ENCODE measurements at places on chromosomes 7 and 10. TPM values are rescaled to one million over a fixed set of nuclear protein-coding genes. Genes with fewer than 3 reads are reported as not detected.

The AP1S1 gene
- total RNA-seq, result 172 TPM

The TMEM236 gene
- total RNA-seq, result 0.38 TPM

The OIT3 gene
- 0.13 TPM for total RNA-seq

The GDF10 gene
- not detected for total RNA-seq

The THSD7A gene
- total RNA-seq, result 15.8 TPM

The KIAA1549 gene
- total RNA-seq, result 3.3 TPM

The CPN1 gene
- not detected for total RNA-seq

The HABP2 gene
- total RNA-seq, result not detected

The PILRA gene
- total RNA-seq, result not detected

The MRLN gene
- total RNA-seq, result not detected

The CHCHD2 gene
- 295 TPM for total RNA-seq

The SH3PXD2A gene
- total RNA-seq, result 2.6 TPM

The NPSR1 gene
- not detected for total RNA-seq

The AKR1C8 gene
- total RNA-seq, result not detected

The SFRP4 gene
- not detected for total RNA-seq

The CYP3A7 gene
- total RNA-seq, result not detected

The BAMBI gene
- 2.4 TPM for total RNA-seq

The KCP gene
- not detected for total RNA-seq

The LBX1 gene
- not detected for total RNA-seq

The AMPH gene
- not detected for total RNA-seq

The RINT1 gene
- total RNA-seq, result 9.9 TPM

The PDE1C gene
- total RNA-seq, result 0.13 TPM

The TFEC gene
- 0.89 TPM for total RNA-seq

The PGAM2 gene
- total RNA-seq, result not detected

The NPC1L1 gene
- not detected for total RNA-seq

Data from dermis microvascular lymphatic vessel endothelial cell (primary cell).